CD8-positive, alpha-beta memory T cell (primary cell): ENCODE measurements at places on chromosomes 2 and 18. TPM values are rescaled to one million over a fixed set of nuclear protein-coding genes. Genes with fewer than 3 reads are reported as not detected.

- no peak for DNase-seq
Measured at GRCh38 chr2:45171136-45171501, 161.9 kb upstream of the SIX2 start.

DNA sequence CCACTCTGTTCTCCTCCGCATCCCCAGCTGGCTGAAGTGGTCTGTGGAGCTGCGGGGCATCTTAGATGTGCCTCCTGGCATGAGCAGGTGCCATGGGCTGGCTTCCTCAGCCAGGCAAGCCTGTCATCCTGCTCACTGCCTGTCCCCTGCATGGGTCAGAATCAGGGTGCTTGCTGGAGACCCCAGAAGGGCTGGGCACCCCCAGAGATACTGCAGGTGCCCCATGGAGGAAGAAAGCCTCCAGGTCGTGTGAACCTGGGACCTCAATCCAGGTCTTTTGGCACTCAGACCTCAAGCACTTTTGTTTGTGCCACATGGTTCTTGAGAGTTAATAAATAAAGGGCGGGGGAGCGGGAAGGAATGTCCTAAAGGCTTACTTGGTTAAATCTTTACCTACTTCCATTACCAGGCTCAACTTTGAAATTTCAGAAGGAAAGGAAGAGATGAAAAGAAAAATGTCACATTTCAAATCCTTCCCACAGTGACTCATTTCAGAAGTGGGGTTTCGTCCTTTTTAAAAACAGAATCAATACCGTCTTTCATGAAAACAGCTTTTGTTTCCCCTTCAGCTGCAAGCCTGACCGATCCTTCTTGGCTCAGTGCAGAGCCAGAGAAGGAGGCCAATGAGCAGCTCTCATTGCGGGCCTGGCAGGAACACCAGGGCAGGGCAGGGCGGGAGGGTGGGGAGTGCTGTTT, 69.9 kb downstream of the RHOB start:
- no peak for DNase-seq

The DNAH6 gene
- 0.51 TPM for total RNA-seq

DNA sequence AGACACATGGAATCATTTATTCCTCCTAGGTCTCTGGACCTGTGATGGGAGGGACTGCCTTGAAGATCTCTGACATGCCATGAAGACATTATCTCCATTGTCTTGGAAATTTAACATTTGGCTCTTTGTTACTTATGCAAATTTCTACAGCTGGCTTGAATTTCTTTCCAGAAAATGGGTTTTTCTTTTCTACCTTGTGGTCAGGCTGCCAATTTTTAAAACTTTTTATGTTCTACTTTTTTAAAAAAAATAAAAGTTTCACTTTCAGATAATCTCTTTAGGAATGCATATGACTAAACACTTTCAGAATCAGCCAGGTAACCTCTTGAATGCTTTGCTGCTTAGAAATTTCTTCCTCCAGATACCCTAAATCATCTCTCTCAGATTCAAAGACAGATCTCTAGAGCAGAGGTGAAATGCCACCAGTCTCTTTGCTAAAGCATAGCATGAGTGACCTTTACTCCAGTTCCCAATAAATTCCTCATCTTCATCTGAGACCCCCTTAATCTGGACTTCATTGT, 209.6 kb downstream of the RPRM start:
- no peak for DNase-seq

- DNase-seq = no peak
Measured at GRCh38 chr2:168565112-168565511, 109.0 kb downstream of the CERS6 start.

The MREG gene
- 25.4 TPM for total RNA-seq

The LTBP1 gene
- total RNA-seq = not detected

The PAIP2B gene
- 2.3 TPM for total RNA-seq

- no peak for DNase-seq
Measured at GRCh38 chr2:188645986-188646385, 328.2 kb upstream of the COL3A1 start.

DNA sequence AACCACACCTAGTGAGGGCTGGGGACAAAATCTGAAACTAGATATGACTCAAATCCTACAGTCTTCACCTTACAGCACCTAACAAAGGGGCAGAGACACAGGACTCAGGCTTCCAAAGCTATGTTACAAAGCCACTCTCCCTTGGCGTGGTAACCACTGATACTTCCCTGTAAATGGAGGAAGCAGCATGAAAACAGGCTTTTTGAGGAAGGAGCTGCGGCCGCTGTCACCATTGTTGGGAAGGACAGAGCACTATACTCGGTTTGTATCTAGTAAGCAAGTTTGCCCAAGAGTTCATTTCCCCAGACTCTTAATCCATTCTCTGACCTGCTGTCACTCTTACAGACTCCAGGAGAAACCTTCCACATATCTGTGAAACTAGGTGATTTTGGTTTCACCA, 60.3 kb downstream of the LONRF2 start:
- DNase-seq = no peak

- no peak for DNase-seq
Measured at GRCh38 chr2:194232600-194232999, 1424.4 kb upstream of the SLC39A10 start.

The TSPYL6 gene
- not detected for total RNA-seq
